ENCODE measurements at places on chromosomes 12 and 14.

GRCh38 chr14:20539906-20540305 lies 20.9 kb downstream of the RNASE9 start:
- DNase-seq, result no peak

DNA sequence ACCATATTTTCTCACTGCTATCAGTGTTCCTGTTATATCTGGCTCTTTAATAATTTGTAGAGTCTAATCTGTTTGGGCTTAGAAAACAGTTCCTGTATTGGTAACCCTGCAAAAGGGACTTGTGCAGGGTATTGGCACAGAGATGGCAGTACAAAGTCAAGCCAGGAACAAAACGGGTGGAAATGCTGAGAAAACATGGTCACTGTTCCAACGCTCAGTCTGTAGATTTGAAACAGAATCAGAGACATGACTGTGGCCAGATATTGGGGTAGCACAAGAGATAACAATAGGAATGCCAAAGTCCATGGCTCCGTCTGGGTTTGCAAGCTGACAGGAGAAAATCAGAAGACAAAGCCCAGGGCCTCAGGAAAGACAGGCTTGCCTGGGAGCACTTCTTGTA lies 290.7 kb upstream of the PDE3A start:
- no peak for DNase-seq

GRCh38 chr14:95237958-95238340 lies 80.6 kb upstream of the DICER1 start:
- DNase-seq, result no peak

GRCh38 chr14:33508126-33509062 lies 442.5 kb downstream of the EGLN3 start:
- no peak for DNase-seq

- no peak for DNase-seq
Measured at GRCh38 chr12:5780536-5780935, 164.5 kb downstream of the ANO2 start.

DNA sequence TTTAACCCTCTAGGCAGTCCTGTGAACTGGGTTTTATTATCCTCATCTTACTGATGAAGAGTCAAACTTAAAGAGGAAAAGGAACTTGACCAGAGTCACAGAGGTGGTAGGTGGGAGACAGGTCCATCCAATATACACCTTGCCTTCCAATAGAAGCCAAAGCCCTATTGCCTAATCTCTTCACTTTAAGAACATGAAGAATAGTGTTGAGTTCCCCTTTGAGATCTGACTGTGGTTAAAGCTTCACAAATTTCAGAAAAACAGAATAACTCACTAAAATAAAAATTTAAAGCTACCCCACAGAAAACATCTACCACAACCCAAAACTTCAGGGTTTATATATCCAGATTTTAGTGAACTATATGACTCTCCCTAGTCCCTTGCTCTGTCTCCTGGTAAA lies 115.4 kb downstream of the ETV6 start:
- no peak for DNase-seq

GRCh38 chr14:71890541-71890940 lies 41.7 kb upstream of the RGS6 start:
- DNase-seq, result no peak

- no peak for DNase-seq
Measured at GRCh38 chr12:80709811-80710726, 2.6 kb downstream of the MYF6 start.

- no peak for DNase-seq
Measured at GRCh38 chr12:45051572-45052125, 750 bp upstream of the DBX2 start.
